ENCODE measurements at places on chromosomes 16 and 17. TPM values are rescaled to one million over a fixed set of nuclear protein-coding genes. Genes with fewer than 3 reads are reported as not detected.

CHD9NB gene
- 1.0 TPM for total RNA-seq

C16orf92 gene
- not detected for total RNA-seq

PSMB10 gene
- total RNA-seq: 31.8 TPM

ACE gene
- total RNA-seq: 16.3 TPM

TMEM220 gene
- total RNA-seq: 15.2 TPM

GPR179 gene
- total RNA-seq: 0.05 TPM

FSCN2 gene
- 1.6 TPM for total RNA-seq

KRT32 gene
- total RNA-seq: 0.23 TPM

SCGB1C2 gene
- not detected for total RNA-seq

RNU2-1 gene
- 14,833 TPM for total RNA-seq

SLC38A8 gene
- not detected for total RNA-seq

MILR1 gene
- total RNA-seq: 9.4 TPM

LRRC75A gene
- total RNA-seq: 3.0 TPM

ZNF23 gene
- total RNA-seq: 10.0 TPM

BTBD17 gene
- total RNA-seq: not detected

P2RX1 gene
- 115 TPM for total RNA-seq

KARS1 gene
- 67.6 TPM for total RNA-seq

ZNF624 gene
- total RNA-seq: 5.2 TPM
